ENCODE measurements at places on chromosomes 16 and 17. TPM values are rescaled to one million over a fixed set of nuclear protein-coding genes. Genes with fewer than 3 reads are reported as not detected.

DNA sequence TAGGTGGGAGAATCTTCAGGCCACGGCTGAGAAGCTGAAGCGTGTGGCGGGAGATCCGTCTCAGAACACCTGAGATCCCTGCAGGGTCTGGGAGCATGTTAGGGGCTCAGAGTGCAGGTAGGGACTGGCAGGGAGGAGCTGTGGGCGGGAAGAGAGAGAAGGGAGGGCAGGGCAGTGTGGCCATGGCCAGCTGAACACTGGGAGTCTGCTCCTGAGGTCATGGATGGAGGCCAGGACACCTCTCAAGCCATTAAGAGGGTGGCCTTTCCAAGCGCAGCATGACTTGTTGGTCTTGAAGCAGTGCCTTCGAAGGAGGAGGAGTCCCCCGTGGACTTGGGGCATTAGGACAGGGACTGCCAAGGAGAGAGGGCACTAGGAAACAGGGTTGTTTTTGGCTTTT lies 23.7 kb downstream of the NAA60 start:
- no peak for DNase-seq

DNA sequence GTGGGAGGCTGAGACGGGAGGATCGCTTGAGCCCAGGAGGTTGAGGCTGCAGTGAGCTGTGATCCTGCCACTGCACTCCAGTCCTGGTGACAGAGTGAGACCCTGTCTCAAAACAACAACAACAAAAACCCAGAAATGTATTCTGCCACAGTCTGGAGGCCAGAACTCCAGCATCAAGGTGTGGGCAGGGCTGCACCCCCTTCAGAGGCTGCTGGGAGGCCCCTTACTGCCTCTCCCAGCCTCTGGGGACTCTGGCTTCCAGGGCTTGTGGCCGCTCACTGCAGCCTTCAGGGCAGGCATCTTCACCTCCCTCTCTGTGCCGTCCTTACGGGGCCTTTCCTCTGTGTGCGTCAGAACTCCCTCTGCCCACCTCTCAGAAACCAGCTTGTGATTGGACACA lies 209.4 kb upstream of the GSE1 start:
- DNase-seq, result no peak

DNA sequence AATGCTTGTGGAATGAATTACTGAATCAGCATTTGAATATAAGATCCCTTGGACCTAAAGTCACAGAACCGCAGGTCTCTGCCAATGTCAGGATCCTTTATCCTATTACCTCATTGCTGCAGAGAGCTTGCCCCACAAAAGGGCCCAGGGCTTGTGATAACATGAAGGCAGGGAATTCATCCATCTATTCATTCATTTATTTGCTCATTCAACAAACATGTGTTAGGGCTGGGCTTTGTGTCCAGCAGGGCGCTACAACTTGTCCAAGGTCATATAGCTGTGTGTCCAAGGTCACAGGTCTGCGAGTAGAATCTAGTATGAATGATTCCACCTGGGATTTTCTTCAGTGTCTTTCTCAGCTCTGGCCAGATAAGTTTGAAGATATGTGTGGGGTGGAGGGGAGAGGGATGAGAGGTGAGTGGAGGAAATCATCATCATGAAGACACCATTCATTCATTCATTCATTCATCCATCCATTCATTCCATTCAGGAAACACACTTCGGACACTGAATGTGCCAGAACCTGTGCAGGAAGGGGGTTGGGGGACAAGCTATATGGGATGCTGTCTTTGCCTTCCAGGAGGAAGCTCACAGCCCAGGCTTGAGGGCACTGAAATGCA lies 1.3 kb upstream of the UNC45B start:
- no peak for DNase-seq

GRCh38 chr16:68646953-68647659 lies 2.0 kb downstream of the CDH3 start:
- no peak for DNase-seq

GRCh38 chr17:7250695-7251627 lies 573 bp downstream of the CTDNEP1 start:
- no peak for DNase-seq

CCL16 gene
- not detected for total RNA-seq

DNA sequence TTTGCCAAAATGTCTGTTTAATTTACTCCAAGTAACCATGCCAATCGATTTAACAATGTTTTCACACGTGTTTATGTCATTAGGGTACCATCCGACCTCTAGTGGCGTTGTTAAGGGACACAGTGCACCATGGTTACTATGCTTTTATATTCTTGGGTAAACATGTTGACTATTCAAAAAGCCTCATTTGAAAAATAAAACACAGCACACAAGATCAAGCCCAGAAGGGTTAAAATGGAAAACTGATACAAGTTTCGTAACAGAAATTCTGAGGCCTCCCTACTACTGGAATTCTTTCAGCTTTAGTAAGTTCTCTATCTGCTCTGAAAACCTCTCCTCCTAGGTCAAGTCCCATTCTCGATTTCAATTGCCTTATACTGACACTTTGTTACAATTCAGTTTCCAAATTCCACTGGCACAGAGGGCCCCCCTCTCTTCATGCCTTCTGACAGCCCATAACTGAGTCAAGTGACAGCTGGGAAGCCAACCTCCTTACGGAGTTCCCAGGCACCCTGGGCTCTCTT lies 2.1 kb downstream of the CFAP20 start:
- no peak for DNase-seq

DNA sequence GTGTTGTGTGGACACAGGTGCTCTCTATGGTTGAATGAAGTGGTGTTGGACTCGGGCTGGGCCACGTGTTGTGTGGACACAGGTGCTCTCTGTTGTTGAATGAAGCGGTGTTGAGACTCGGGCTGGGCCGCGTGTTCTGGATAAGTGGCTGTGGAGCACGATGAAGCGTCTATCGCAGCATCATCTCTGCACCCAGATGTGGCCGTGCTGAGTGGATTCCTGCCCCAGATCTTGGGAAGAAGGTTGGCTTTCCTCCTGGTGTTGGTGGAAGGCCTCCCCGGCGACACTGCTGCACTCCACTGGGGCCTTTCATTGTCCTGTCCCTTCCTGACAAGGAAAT lies 69.1 kb downstream of the RPTOR start:
- DNase-seq, result no peak

DNA sequence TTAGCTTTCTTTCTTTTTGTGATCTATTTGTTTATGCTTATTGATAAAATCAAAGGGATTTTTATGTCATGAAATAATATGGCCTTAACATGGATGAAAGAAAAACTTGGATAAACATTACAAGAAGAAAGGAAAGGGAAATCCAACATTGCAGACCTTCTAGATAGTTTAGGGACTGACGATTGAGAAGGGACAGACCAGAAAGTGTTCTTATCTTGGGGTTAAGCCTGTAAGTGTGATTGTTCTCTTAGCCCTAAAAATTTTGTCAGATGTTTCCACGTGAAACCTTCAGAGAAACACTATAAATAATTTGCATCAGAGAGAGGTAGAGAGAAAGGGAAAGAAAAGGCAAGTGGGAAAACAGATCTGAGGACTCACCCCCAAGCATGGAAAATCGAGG lies 157.2 kb upstream of the AXIN2 start:
- no peak for DNase-seq

- no peak for DNase-seq
These were observed 49.7 kb downstream of the SMG6 start for GRCh38 chr17:2253768-2254406.

- no peak for DNase-seq
These were observed 244.0 kb downstream of the TMEM114 start for GRCh38 chr16:8346294-8346693.

GRCh38 chr16:86865851-86866662 lies 287.7 kb downstream of the FOXL1 start:
- DNase-seq, result peak; percentile 24

DNA sequence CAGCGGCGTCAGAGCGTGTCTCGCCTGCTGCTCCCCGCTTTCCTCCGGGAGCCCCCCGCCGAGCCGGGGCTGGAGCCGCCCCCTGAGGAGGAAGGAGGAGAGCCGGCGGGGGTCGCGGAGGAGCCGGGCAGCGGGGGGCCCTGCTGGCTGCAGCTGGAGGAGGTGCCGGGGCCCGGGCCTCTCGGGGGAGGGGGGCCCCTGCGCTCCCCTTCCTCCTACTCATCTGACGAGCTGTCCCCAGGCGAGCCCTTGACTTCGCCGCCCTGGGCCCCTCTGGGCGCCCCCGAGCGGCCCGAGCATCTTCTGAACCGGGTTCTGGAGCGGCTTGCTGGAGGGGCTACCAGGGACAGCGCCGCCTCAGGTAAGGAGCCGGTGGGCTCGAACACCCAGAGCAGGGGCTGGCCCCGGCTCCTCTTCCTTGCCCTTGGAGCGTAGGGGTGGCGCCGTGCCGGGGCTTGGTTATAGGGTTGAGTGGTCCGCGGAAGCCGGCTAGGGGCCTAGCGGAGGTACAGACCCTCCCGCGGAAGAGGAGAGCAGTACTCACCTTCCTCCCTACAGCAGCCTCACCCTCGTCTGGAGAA lies 841 bp downstream of the RAPGEFL1 start:
- no peak for DNase-seq

SLFN11 gene
- total RNA-seq, result 59.9 TPM

MNT gene
- total RNA-seq, result 27.3 TPM

ABCC3 gene
- 1.4 TPM for total RNA-seq

DNA sequence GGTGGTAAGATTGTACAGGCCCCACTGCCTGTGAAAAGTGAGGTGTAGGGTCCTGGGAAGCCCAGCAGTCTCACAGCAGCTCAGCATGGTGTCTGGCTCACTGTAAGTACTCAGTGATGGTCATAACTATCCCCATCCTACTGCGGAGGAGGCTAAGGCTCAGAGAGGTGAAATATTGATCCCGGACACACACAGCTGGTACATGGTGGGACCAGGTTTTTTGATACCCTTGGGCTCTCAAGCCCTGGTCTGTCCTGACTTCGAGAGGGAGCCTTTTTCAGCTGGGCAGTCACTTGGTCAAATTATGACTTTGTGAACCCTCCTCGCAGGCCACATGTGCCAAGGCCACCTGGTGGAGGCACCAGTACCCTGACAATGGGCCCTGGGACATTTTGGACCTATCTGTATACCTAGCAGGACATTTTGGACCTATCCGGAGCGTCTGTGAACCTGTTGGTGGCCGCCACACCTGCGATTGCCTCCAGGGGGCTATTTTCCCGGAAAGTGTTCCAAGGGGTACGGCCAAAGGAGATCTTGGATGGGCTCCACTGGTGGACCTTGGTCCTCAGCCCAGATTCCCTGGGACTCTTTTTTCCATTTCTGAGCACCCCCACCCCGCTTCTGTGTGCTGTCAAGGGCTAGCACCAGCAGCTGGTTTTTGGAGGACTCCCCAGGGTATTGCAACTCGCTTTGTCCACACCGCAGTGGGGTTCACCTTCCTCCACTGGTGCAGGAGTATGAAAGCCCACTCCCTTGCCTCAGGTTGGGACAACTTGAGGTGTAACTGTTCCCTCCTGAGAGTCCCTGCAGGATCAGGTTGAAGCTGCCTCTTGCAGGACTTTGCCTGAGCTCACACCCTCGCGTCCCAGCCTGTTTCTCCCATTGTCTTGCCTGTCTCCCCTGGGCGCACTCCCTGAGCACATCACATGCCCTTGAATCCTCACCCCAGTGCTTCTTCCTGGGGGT lies 83.6 kb upstream of the NKD1 start:
- no peak for DNase-seq

DNA sequence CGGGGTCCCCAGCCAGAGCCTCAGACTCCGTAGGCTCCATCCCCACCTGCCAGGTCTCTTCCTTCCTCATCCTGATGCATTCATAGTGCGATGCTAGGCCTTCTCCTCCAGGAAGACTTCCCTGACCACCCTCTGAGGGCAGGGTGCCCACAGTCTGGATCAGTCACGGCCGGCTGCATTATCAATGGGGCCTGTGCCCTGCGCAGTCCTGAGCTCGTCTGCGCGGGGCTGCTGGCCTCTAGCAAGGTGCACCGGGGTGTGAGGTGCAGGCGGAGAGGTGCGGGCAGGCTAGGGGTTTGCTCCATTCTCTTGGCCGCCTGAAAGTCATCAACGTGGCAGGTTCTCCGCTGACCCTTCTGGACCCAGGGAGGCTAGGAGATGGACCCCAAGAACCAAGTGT lies 56.9 kb upstream of the ACSF3 start:
- no peak for DNase-seq

GRCh38 chr17:32763855-32764439 lies 113.0 kb downstream of the MYO1D start:
- no peak for DNase-seq

DNA sequence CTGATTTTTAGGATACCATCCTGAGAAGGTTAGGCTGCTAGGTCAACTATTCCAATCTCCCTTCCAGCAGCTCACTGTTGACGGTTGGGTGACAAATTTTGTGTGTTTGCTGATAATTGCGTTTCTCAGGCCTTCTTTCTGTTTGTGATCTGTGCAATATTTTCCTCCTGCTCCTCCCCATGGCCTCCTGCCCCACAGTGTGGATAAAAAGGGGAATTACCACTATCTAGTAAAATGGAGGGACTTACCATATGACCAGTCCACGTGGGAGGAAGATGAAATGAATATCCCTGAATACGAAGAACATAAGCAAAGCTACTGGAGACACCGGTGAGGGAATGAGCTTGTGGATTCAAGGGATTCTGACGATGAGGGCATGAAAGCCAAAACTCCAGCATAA lies 9.2 kb downstream of the CHD3 start:
- no peak for DNase-seq

KRT27 gene
- total RNA-seq, result not detected

DNA sequence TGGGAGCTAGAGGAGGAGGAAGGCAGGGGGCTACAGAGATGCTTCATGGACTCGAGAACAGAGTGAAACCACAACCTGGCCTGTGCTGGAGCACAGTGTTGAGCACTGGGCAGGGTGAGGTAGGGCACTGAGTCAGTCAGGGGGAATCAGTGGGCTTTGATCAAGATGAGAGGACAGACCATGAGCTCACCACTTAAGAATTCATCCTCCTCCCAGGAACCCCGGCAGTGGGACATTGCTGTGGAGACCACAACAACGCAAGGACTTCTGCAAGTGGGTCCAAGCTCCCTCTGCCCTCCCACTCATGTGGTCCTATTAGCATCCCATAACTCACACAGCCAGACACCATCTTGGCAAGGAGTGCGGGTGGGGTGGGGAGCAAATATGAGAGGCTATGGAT lies 1.7 kb upstream of the CES5A start:
- DNase-seq, result no peak

- no peak for DNase-seq
These were observed 96.8 kb downstream of the BRIP1 start for GRCh38 chr17:61766520-61766919.

DNA sequence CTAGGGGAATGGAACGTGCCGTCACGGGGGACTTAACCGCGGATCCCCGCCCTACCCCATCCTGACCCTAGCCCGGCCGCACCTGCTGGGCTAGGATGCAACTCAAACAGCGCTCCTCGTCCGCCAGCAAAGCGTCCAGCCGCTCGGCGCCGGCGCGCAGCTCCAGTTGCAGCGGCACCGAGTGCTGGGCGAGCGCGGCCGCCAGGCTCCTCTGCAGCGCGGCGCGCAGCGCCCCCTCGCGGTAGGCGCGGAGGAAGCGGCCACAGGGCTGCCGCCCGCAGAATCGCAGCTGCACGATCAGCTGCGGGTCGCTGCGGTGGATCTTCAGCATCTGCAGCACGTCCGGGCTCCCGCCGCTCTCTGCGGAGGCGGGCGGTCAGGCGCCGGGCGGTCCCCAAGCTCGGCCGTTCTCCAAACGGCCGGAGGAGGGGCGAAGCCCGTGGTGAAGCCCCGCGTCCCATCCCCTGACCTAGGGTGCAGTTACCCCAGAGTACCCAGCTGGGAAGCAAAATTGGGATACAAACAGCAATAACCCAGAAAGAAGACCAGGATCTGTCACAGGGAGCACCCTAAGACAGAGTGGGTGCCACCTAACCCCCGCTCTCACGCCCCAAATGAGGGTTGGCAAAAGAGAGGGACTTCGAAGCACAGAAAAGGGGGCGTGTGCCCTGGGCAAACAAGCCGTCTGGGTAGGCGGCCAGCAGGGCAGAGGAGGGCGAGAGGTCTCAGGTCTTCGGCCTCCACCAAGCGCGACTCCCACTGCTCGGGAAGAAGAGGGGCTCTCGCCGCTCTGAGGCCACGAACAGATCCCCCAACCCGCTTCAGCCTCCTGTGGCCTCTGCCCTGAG lies 4.2 kb downstream of the TRADD start:
- peak; percentile 81 for DNase-seq
